Mesangial cell (primary cell): ENCODE measurements at places on chromosomes 7 and 10. TPM values are rescaled to one million over a fixed set of nuclear protein-coding genes. Genes with fewer than 3 reads are reported as not detected.

LIPJ gene
- under 0.01 TPM in 1 of 2 replicates, not detected in the other for total RNA-seq

KMT2C gene
- total RNA-seq = 14.8 and 23.3 TPM in 2 replicates

LRRD1 gene
- not detected in 2 replicates for total RNA-seq

AZGP1 gene
- total RNA-seq = 0.49 TPM in 1 of 2 replicates, not detected in the other

TAS2R5 gene
- 1.1 TPM in 1 of 2 replicates, not detected in the other for total RNA-seq

CRHR2 gene
- total RNA-seq = not detected in 2 replicates

ANKRD7 gene
- total RNA-seq = 1.6 and 2.3 TPM in 2 replicates

PLAU gene
- 122 and 154 TPM in 2 replicates for total RNA-seq

ARMC3 gene
- total RNA-seq = 0.16 and 0.38 TPM in 2 replicates

EZH2 gene
- total RNA-seq = 4.2 and 17.8 TPM in 2 replicates

ZNF239 gene
- total RNA-seq = 3.2 and 3.7 TPM in 2 replicates

TRIM73 gene
- 0.89 TPM in 1 of 2 replicates, not detected in the other for total RNA-seq

COX19 gene
- 3.4 and 5.1 TPM in 2 replicates for total RNA-seq

C7orf57 gene
- total RNA-seq = 0.13 and 0.16 TPM in 2 replicates

MEST gene
- total RNA-seq = 77.9 and 170 TPM in 2 replicates

PIK3AP1 gene
- total RNA-seq = 3.6 and 11.2 TPM in 2 replicates

LBX1 gene
- not detected in 2 replicates for total RNA-seq

OR2A25 gene
- total RNA-seq = not detected in 2 replicates

BICC1 gene
- total RNA-seq = 68.8 and 186 TPM in 2 replicates

TMEM213 gene
- not detected in 2 replicates for total RNA-seq

NSUN6 gene
- 2.8 and 6.0 TPM in 2 replicates for total RNA-seq

GRM3 gene
- total RNA-seq = not detected in 2 replicates

BPGM gene
- total RNA-seq = 11.9 and 14.8 TPM in 2 replicates

APBB1IP gene
- 0.25 and 0.49 TPM in 2 replicates for total RNA-seq

DDC gene
- not detected in 2 replicates for total RNA-seq

ZNHIT1 gene
- total RNA-seq = 94.8 and 117 TPM in 2 replicates

GIMAP7 gene
- not detected in 2 replicates for total RNA-seq

MYH16 gene
- total RNA-seq = 1.1 TPM in 1 of 2 replicates, not detected in the other

KCNH2 gene
- total RNA-seq = 1.4 and 2.3 TPM in 2 replicates

PVRIG gene
- total RNA-seq = not detected in 2 replicates

KCND2 gene
- 0.38 TPM in 1 of 2 replicates, not detected in the other for total RNA-seq

MBL2 gene
- not detected in 2 replicates for total RNA-seq

PTF1A gene
- total RNA-seq = not detected in 2 replicates

BZW2 gene
- 65.3 and 102 TPM in 2 replicates for total RNA-seq
